Forelimb muscle (tissue), 1 donor: ENCODE measurements at places on chromosomes 7 and 10. TPM values are rescaled to one million over a fixed set of nuclear protein-coding genes. Genes with fewer than 3 reads are reported as not detected.

GRCh38 chr10:33653584-33654367 is 319.3 kb upstream of the NRP1 start:
- DNase-seq = no peak

- DNase-seq = no peak
Observed at GRCh38 chr10:131678171-131678570, 222.6 kb upstream of the PPP2R2D start.

GRCh38 chr7:3270362-3270761 is 30.7 kb upstream of the SDK1 start:
- no peak for DNase-seq

DNA sequence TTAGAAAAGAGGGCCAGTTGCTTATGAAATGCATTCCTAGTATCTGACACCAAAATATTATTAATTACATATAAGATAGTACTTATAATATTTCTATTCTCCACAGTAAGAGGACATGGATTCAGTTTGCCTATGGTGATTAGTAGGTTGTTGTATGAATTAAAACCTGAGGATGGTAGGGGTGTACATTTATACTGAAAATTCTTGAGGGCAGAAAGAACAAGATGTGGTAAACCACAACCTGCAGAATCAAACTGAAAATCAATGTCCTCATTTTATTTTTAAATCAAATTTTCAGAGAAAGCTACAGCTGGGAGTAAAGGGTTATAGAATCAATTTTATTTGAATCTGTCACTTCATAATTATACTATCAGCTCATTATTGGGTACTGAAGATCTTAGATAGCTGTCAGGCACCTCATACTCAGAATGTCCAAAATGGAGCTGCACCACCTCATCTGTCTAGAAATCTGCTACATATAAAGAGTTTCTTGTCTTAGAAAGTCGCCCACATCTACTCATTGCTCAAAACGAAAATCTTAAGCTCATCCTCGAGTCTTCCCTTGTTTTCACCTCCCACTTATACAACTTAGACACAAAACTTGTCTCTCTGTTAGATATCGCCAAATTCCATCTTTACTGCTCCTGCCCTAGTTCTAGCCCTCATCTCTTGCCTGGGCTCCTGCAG is 65.4 kb downstream of the MYO3A start:
- DNase-seq = no peak

DNA sequence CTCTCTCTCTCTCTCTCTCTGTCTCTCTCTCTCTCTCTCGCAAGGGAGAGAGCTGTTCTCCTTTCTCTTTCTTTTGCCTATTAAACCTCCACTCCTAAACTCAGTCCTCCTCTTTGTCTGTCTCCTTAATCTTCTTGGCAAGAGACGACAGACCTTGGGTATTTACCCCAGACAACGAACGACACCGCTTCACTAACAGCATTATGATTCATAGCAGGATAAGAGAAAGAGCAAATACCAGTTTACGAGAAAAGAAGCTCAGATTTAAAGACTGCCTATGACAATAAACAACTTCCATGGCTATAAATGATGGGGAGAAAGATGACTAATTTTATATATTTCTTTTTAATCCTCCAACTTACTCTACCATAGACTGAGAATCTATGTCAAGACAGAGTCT is 1396.5 kb upstream of the CELF2 start:
- no peak for DNase-seq

DNA sequence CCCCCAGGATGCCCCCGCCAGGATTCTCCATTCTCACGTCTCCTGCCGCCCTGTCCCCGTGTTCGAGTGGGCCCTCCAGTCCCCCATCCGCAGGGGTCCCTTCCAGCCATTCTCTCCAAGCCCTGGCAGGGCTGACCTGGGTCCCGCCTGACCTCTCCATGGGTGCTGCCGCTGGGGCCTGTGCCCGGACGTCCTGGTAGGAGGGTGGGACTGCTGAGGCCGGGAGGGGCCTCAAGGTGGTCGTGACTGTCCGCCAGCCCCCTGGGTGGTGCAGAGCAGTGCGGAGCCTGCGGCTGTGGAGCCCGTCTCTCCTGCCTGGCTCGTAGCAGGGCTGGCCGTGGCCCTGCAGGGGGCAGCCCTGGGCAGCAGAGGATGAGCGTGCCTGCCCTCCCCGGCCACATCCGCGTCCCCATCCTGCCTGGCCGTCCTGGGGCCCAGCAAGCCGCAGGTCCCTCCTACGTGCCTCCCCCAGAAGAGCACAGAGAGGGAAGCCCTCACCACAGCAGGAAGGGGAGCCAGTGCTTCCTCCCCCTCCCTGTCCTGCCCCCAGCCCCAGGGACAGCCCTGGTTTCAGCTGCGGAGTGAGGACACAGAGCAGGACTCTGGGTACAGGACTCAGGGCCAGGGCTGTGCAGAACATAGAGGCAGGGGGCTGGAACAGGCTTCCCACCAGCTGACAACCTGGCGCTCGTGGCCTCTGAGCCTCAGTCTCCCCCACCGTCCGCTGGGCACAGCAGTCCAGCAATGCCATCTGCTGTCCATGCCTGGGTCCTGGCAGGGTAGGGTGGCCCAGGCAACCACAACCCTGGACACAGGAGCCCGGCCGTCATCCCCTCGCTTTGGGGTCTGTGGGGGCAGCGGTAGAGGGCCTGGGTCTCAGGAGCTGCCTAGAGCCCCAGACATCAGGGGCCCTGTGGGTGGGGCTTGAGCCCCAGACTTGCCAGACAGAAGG is 1.5 kb upstream of the GRIFIN start:
- no peak for DNase-seq

DNA sequence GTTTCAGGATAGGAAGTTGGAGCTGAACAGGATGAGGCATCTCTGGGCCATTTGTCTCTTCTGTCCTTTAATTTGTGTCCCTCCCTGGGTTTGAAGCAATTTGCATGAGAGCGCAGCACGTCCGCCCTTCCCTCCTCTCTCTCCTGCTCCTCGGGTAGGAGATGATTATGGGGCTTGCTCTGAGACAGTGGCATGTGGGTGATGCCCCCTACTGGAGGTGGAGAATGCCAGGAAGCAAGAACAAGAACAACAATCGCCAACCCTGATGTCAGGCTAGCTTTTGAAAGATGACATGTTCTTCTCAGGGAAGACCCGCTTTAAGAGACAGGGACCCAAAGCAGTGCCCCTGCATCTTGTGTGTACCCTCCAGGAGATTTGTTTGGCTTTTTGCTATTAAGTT is 63.9 kb upstream of the LOXL4 start:
- DNase-seq = no peak

GRCh38 chr10:96497391-96497790 is 16.3 kb downstream of the TLL2 start:
- DNase-seq = no peak

DNA sequence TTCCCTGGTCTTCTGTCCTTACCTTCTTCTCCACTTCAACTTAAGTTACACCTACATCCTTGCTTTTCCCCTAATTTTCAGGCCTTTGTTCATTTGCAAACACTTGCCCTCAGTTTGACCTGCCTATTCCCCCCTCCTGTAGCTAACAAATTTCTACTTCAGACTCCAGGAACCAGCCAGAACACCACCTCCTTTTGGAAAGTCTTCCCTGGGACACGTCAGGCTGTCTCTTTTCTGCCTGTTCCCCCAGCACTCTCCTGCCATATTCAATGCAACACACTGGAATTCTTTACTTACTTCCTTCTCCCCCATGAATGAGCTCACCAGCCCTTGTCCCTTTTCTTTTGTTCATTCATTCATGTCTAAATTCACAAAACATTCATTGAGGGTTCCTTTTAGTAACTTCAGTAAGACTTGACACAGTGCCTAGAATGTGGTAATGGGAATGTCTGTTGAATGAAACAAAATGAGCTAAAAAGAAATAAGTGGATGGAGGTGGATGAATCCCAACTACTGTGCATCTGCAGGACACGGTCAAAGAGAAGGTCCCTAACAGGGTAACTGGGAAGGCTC is 478.0 kb downstream of the KCNMA1 start:
- DNase-seq = no peak

DNA sequence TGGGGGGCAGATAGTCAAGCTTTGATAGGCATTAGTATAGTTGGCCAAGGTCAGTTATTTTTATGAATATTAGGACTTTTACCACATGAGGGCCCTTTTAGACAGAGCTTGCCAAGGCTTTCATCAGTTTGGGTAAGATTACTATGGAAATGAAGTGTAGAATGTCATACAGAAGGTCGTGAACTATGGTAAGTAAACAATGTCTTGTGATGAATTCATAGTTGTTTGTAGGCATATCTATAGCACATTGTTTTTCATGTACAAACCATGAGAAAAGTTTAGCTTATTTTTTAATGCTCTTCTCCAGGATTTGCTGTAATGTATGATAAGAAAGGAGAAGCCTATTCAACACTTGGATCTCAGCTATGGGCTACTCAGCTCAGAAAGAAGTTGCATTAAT is 4.3 kb downstream of the OR2A2 start:
- no peak for DNase-seq

DNA sequence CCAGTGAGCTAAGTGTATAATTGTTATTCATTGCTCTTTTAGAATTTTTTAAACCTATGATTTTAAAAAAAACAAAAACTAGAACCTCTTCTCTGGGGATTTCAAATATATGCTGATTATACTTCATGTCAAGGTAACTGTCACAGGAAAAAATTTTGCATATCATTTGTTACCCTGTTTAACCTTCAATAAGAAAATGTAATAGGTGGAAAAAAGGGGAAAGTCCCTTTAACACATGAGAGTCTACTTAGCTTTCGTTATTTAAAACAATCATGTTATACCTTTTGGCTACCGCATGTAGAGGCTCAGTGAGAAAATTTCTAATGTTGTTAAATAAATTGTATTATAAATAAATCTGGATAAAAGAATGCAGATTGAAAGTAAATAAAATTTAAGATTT is 190.1 kb upstream of the AKR1E2 start:
- DNase-seq = no peak

- DNase-seq = no peak
Observed at GRCh38 chr10:11373717-11374171, 237.7 kb downstream of the USP6NL start.

DNA sequence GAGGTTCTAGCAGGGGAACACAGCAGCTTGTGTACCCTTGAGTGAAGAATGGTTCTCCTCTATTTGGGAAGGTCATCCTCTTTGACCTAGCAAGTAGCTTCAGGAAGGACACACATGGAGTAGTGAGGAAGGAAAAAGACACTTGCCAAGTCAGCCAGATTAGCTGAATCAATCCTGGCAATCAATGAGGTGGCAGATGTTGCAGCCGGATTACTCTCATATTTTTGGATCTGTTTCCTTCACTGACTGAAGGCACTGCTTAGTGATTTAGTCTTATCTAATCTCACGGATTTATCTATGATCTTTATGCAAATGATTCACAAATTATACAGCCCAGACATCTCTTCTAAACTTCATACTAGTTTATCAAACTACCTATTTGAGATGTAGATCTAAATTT is 218.8 kb downstream of the GPR158 start:
- no peak for DNase-seq

- DNase-seq = no peak
Observed at GRCh38 chr7:150972023-150972468, 6.1 kb downstream of the KCNH2 start.

- no peak for DNase-seq
Observed at GRCh38 chr10:95280637-95281036, 10.2 kb downstream of the PDLIM1 start.

GRCh38 chr7:142874409-142874808 is 11.1 kb downstream of the TRPV6 start:
- DNase-seq = no peak

GRCh38 chr7:71308096-71308495 is 176.2 kb downstream of the GALNT17 start:
- no peak for DNase-seq

DNA sequence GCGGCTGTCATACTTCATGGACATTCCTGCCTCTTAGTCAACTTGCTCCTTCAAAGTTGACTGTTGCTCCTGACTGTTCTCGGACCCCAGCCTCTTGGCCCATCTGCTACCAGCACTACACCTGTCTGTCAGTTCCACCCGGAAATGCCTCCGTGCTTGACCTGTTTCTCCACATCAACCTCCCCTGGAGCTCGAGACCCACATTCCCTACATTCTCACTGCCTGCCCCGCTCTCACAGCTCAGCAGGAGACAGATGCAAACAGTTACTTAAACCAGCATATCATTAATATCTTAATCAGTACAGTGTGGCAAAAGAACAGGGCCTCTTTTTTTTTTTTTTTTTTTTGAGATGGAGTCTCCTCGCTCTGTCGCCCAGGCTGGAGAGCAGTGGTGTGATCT is 174.3 kb downstream of the NRP1 start:
- no peak for DNase-seq

GRCh38 chr7:151514461-151515275 is 5.0 kb downstream of the RHEB start:
- DNase-seq = no peak

GRCh38 chr10:131053192-131053591 is 258.3 kb downstream of the TCERG1L start:
- no peak for DNase-seq

DNA sequence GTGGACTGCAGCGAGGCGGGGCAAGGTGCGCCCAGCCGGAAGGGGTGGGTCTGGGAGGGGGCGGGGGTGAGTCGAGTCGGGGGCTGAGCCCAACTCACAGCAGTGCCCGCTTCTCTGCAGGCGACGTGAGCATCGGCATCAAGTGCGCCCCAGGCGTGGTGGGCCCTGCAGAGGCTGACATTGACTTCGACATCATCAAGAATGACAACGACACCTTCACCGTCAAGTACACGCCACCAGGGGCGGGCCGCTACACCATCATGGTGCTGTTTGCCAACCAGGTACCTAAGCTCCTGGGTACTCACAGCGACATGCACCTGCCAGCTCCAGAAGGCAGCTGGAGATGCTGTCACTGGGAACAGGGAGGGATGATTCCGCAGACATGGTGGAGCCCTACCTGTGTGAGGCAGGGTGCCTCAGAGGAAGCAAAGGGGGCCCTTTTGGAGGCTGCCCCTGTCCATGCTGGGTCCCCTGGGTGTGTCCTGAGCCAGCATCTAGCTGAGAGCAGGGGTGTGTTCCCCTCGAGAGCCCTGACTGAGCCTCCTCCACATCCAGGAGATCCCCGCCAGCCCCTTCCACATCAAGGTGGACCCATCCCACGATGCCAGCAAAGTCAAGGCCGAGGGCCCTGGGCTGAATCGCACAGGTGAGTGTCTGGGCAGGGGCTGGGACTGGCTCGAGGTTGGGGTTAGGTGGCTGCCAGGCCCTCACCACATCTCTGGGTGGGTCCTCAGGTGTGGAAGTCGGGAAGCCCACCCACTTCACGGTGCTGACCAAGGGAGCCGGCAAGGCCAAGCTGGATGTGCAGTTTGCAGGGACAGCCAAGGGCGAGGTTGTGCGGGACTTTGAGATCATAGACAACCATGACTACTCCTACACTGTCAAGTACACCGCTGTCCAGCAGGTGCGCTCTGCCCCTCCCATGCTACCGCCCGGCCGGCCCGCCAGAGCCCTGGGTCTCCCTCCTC is 12.8 kb downstream of the FLNC start:
- no peak for DNase-seq

The ECHDC3 gene
- 7.7 TPM for polyA plus RNA-seq

The SLC26A5 gene
- polyA plus RNA-seq = 0.13 TPM

The SLC18A2 gene
- 0.29 TPM for polyA plus RNA-seq

The COL1A2 gene
- polyA plus RNA-seq = 3,345 TPM

The RPEL1 gene
- polyA plus RNA-seq = not detected

The C10orf67 gene
- 0.11 TPM for polyA plus RNA-seq

The CUX1 gene
- polyA plus RNA-seq = 38.3 TPM

The VIPR2 gene
- 9.4 TPM for polyA plus RNA-seq

The PIK3AP1 gene
- 1.8 TPM for polyA plus RNA-seq

The TMUB1 gene
- 41.6 TPM for polyA plus RNA-seq

The EMX2 gene
- polyA plus RNA-seq = 11.9 TPM
